Hematopoietic multipotent progenitor cell treated with erythropoietin and hydrocortisone succinate and interleukin-3 and kit ligand, for 4 days (in vitro differentiated cells): ENCODE measurements at places on chromosomes 4 and X.
A peak's percentile ranks its signal among the peaks of the same experiment; 100 is the strongest.

GRCh38 chrX:19846995-19847790, 40.2 kb downstream of the SH3KBP1 start:
- DNase-seq, result peak; percentile 71

DNA sequence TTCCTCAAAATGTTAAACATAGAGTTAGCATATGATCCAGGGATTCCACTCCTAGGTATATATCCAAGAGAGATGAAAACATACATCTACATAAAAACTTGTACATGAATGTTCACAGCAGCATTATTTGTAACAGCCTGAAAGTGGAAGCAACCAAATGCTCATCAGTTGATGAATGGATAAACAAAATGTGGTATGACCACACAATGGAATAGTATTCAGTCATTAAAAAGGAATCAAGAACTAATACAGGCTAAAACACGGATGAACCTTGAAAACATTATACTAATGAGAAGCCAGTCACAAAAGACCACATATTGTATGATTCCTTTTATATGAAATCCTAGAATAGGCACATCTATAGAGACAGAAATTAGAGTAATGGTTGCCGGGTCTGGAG, 42.7 kb upstream of the IQSEC2 start:
- DNase-seq, result no peak

GRCh38 chr4:7769396-7770223, 170.1 kb downstream of the AFAP1 start:
- DNase-seq, result no peak

DNA sequence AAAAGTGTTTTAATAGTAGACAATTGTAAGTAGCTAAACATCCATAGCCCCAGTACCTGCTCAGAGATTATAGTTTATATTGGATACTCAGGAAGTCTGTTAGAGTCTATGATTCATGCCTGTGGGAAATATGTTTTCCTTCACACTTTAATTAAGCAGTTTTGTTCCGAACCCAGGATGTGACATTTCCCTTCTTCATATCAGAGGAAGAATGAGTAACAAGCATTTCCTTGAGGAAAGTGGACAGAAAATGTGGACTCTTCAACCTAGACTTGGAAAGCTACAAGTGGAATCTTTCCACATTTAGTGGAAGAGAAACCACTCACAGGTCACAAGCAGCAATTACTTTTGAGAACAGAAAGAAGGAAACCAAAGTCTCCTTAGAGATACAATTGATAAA, 419.4 kb downstream of the C4orf33 start:
- no peak for DNase-seq

DNA sequence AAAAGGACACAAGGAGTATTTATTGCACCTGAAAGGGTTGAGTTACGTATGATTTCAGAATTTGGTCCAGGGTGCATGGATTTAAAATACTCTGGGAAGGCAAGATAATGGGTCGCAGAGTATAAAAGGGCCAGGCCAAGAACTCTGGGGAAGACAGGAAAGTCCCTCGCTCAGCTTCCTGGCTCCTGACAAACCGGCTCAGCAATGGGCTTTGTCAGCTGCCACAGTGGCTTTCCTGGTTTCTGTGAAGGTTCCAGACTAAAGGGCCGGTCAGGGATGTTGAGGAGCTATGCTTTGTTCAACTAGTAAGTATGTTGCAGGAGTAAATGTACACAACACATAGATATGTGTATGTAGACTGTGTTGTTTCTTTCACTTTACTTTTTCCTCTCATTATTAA, 154.4 kb upstream of the ETNPPL start:
- no peak for DNase-seq

GRCh38 chr4:87045234-87045558, 110.4 kb downstream of the AFF1 start:
- DNase-seq, result no peak

- no peak for DNase-seq
Measured at GRCh38 chrX:46967547-46967946, 55.3 kb downstream of the JADE3 start.

GRCh38 chr4:168830777-168831512, 179.1 kb downstream of the CBR4 start:
- no peak for DNase-seq

- peak; percentile 52 for DNase-seq
Measured at GRCh38 chr4:112673686-112674085, 36.7 kb downstream of the LARP7 start.

DNA sequence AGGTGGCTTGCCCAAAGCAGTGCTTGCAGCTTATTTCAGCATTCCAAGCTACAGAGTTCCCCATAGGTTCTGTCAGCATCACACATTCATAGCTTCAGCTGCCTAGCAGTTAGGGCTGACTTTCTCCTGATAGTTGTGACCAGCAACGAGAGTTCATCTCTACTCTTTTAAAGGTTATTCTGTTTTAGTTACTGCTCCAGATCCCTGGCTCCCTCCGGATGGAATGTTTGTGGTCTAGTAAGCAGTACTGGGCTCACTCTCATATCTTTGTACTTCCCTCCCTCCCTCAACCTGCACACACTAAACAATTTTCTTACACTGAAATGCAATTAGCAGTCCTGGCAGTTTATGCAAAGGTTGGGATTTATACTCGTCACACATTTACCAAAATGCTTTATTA, 43.9 kb downstream of the PTTG2 start:
- DNase-seq, result no peak

GRCh38 chrX:2334237-2334636, 166.5 kb downstream of the DHRSX start:
- DNase-seq, result no peak

GRCh38 chrX:10566716-10567097, 53.7 kb downstream of the MID1 start:
- no peak for DNase-seq

GRCh38 chr4:135050086-135050717, 848.6 kb upstream of the PABPC4L start:
- no peak for DNase-seq

DNA sequence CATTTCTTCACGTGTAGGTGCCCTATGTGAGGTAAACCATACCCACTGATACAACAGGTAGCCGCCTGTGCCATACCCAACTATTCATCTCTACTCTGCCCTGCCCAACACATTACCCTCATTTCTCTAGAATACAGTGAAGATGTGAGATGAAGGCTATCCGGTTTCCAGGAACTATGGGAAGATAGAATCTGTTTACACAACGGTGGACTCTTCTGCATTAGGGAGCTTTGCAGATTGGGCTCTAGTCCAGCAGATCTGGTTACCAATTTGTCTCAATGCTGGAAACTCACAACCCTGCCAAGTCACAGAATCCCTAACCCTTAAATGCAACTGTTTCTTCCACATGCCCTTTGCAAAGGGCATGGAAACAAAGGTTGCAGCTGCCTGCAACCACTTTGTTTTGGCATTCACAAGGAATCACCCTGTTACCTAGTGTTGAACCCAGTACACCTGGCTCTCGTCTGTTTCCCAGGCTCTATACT, 6.4 kb upstream of the SLAIN2 start:
- DNase-seq, result no peak

GRCh38 chr4:123471655-123472369, 75.2 kb downstream of the SPRY1 start:
- DNase-seq, result no peak

DNA sequence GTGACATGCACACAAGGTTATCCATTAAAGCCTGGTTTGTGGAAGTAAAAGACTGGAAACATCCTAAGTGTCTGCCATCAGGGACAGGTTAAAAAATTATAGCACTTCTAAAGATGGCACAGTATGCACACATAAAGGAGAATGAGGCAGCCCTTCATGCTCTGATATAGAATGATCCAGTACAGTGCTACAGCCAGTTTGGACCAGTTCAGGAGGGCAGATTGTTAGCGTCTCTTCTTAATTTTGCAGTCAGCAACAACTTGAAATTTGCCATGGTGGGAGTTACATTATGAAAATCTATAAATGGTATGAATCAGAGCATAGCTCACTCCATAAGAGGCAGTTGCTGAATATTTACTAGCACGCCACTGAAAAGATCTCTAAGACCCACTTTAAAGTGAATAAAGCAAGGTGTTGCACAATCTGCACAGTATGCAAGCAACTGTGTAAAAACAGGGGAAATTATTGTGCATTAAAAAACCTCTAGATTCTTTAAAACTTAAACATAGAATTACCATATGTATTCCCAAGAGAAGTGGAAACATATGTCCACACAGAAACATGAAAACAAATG, 20.3 kb upstream of the SOD3 start:
- no peak for DNase-seq

GRCh38 chrX:150213481-150214030, 149.6 kb upstream of the MAMLD1 start:
- no peak for DNase-seq

DNA sequence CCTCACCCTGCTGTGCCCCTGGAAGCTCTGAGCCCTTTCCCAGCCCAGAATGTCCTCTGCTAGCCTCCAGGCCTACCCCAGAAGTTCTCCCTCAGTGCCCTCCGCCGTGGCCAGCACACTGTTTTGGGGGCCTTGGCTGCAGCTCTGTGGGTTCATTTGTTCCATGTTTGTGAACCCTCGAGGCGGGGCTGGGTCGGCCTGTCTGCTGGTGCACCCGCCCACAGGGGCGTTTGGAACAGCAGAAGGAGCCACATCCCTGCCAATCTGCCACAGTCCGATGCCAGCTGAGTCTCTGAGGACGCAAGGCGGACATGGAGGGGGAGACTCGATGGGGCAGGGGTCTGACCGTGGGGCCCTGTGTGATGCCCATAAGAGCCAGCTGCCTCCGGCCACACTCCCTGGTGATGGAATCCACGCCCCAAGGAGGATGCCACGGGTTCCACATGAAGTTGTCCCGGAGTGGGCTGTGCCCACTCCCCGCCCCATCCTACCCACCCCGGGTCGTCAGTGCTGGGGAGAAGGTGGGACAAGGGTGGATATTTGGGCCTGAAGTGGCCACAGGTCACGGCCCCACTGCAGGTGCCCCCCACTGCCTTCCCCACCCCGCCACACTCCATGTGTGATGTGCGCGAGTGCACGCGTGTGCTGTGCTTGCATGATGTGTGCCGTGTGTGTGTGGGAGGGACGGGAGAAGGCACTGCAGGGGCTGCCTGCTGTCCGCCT, 7.1 kb downstream of the ATP5ME start:
- no peak for DNase-seq
